GM12865 (cell line): ENCODE measurements at places on chromosomes 5 and 9.
A peak's percentile ranks its signal among the peaks of the same experiment; 100 is the strongest.

DNA sequence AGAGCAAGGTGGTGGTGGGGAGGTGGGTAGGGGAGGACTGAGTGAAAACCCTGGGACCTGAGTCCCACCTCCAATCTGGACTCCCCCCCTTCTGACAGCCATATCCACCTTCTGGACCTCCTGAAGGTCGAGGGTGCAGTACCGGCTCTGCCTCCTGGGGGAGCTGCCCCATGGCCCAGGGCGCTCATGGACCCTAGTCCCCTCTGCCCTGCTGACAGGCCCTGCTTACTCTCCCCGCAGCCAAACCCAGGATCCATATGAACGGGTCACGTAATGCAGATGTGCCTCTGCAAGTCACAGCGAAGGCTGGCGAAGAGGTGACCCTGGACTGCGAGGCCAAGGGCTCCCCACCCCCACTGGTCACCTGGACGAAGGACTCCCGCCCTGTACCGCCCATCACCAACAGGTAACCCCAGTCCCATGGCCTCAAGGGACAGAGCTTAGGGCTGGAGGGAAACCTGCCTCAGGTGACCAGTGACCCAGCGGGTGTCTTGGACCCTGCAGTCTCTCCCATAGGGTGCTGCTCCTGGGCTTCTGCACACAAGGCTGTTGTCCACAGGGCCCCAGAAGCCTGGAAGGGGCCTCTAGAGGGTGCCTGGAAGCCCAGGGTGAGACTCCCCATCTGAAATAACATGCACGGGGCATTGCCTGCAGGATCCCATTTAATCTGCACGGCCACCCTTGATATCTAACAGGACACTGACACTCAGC, 61.7 kb downstream of the HMCN2 start:
- no peak for DNase-seq

- DNase-seq: no peak
These were observed 22.3 kb upstream of the GABRP start for GRCh38 chr5:170761048-170761707.

DNA sequence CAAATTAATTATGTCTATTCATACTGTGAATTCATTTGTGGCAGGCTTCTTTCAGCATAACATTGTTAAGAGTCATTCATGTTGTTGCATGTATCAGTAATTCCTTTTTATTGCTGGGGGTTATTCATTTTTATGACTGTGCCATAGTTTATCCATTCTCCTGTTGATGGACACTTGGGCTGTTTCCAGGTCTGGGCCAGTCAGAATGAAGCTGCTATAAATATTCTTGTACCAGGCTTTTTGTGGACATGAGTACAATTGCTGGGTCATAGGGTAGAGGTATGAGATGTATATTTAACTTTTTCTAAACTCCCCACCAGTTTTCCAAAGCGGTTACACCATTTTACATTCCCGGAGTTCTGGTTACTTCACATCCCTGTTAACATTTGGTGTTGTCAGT, 13.6 kb downstream of the PRPF4 start:
- no peak for DNase-seq

- DNase-seq: no peak
These were observed 115.9 kb downstream of the ATPSCKMT start for GRCh38 chr5:10133830-10134229.

DNA sequence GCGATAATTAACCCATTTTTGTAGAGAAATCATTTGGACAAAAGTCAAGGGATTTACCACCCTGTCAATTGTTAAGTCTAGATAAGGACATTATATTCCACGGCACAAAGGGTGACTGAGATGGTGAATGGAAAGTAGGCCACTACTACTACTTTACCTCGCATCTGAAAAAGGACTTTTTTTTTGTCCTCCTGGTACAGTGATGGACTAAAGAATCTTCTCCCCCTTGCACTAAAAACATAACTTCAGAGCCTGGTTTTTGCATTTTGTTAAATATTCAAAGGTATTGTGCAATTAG, 147.5 kb downstream of the EBF1 start:
- DNase-seq: peak; percentile 41

DNA sequence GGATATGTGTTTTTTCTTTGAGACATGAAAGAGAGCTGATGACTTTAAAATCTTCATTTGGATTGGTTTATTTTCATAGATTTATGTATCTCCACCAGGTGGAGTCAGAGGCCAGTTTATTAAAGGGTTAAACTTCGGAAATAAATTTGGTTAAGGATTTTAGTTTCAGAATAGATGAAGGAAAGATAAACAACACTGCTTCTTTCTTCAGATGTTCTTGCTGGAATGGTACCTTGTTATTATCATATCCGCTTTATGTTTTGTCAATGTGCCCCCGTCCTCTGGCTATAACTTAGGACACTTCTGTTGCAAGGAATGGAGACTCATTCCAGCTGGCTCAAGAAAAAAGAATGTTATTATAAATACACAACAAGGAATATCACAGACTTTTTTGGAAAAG, 81.2 kb downstream of the ALDH1A1 start:
- DNase-seq: peak; percentile 7

DNA sequence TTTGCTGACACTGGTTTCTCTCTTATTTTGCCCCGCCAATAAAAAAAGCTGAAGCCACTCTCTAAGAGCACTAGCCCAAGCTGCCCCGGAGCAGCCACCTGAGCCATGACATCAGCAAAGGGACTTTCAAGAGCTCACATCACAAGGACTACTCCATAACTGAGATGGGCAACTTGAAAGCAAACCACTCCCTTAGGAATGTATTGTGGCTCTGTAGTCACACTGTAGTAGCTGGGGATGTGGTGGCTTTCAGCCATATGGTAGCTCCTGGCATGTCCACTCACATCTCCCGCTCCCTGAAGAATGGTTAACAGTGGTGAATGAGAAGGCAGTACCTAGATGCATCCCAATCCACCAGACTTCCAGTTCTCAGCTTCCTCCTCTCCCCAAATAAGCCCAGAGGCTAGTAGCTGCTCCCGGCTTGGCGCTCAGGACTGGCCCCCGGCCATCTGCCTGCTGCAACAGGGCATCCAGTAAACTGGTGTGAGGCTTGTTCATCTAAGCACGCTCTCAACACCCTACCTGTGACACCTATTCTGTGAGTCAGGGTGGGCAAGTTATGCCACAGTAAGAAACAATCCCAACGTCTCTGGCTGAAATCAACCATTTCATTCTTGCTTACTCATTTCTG, 63.7 kb downstream of the S1PR3 start:
- DNase-seq: no peak
